ENCODE measurements at places on chromosomes 1 and 21.

GRCh38 chr1:50415235-50416149, 7.8 kb downstream of the DMRTA2 start:
- no peak for DNase-seq

DNA sequence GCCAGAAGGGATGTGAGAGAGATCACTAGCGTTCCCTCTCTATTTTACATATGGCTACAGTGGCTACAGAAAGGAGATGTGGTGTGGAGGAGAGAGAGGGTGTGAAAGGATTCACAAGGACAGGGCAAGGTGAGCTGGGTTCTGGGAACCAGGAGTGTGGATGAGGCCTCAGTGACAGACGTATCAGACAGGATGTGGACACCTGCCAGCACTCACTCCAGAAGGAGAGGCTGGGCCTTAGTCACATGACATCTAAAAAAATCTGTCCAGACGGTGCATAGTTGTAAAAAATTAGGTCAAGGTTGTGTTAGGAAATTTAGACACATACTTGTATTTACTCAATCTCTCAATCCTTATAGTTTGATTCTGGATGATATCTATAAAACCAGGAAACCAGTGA, 10.6 kb downstream of the TRIM67 start:
- no peak for DNase-seq

GRCh38 chr1:192530254-192530653, 45.3 kb upstream of the RGS1 start:
- no peak for DNase-seq

- DNase-seq: no peak
Measured at GRCh38 chr1:77540501-77541161, 141.8 kb downstream of the ZZZ3 start.

DNA sequence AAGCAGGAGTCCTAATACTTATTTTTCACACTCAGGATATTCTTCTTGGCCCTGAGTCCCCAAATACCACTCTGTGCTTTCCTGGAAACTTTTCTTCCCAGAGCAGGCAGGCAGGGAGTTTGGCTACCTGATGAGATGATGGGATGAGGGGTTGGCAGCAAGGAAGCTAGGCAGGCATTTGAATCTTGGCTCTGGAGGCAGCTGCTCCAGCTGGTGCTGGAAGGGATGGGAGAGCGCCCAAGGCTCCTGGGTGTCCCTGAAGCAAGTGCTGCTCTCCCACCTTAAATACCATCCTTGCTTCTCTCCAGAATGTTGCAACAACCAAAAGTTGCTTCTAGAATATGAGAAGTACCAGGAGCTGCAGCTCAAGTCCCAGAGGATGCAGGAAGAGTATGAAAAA, 48.0 kb upstream of the TMEM125 start:
- DNase-seq: no peak

DNA sequence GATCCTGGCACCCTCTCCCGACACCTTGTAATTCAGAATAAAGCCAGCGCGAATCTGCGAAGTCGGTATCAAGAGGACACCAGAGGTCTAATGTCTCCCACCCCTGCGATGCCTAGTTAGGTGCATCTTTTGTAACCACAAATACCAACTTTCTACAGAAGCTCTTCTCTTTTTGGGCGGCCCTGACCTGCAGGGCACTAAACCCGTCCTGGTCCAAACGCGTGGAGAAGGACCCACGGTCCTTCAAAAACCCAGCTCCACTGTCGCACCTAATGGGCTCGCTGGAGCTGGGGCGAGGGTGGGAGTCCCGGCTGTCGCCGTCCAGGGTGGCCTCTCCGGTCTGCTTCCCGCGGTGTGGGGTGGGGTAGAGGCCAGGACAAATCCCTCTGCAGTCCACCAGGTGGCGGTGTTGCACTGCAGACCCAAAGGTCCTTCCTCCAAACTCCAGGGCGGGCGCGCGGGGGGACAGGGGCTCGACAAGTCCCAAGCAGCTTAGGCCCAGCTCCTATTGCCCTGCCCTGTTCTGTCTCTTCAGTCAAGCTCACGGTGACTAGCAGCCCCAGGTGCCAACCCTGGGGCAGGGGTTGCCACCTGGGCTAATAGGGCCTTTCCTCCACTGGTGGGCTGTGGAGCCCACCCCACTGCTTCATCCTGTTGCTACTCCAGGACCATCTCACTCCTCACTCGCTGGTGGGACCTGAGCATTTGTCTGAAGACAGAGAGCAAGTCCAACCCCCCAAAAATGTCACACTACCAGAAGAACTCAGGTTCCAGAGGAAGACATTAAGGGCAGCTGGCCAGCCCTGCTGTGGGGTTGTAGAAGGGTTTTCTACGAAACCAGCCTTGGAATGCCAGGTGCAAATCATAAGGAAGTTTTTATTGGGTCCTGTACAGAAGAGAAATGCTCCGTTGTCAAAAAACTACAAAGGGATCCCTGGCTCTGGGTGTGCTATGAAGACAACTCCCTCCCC, 2.8 kb downstream of the HES3 start:
- peak; percentile 89 for DNase-seq

DNA sequence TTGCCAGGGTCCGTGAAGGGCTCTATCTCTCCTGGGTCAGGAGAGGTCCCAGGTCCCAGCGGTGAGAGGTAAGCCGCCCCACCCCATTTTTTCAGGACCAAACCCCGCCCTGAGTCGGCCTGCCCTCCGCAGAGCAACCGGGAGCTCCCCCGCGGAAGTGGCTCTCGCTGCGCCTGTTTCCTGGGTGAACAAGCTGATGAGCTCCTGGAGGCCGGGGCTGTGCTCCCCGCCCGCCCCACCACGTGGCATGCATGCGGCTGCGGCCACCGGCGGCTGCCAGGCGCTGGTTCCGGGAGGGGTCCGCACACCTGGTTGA, 32.0 kb downstream of the ZBTB17 start:
- DNase-seq: no peak

- DNase-seq: peak; percentile 29
Measured at GRCh38 chr1:42946120-42946898, 12.4 kb downstream of the SLC2A1 start.

DNA sequence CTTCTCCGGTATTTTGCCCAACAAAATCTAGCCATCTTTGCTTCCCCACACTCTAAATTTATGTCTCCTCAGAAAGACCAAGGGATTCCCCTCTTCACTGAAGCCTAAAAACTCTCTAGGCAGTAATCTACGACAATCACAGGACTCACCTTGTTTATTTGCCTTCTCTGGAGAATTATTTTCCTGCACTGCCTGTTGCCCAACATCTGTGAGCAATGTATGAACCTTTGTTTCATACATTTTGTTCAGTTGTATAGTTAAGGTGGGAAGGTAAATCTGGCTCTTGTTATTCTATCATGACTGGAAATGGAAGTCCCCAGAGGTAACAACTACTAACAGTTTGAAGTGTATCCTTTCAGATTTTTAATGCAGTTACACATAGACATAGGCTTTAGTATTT, 2.2 kb downstream of the COPA start:
- DNase-seq: no peak

DNA sequence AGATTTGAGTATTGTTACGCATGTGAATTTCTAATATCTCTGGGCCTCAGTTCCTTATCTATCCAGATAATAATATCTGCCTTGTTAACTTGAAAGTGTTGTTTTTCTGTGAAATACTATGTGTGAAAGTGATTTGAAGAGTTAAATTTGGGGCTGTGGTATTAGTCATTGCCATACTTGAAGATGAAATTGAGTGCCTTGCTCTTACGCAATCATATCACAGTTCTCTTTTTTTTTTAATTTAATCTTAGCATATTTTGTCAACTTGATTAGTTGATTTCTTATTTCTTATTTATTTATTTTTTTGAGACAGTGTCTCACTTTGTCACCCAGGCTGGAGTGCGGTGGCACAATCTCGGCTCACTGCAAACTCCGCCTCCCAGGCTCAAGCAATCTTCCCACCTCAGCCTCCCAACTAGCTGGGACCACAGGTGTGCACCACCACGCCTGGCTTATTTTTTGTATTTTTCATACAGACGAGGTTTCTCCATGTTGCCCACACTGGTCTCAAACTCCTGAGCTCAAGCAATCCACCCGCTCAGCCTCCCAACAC, 31.0 kb downstream of the AGO4 start:
- DNase-seq: no peak

GRCh38 chr21:42294273-42294880, 20.8 kb downstream of the TFF3 start:
- DNase-seq: no peak

DNA sequence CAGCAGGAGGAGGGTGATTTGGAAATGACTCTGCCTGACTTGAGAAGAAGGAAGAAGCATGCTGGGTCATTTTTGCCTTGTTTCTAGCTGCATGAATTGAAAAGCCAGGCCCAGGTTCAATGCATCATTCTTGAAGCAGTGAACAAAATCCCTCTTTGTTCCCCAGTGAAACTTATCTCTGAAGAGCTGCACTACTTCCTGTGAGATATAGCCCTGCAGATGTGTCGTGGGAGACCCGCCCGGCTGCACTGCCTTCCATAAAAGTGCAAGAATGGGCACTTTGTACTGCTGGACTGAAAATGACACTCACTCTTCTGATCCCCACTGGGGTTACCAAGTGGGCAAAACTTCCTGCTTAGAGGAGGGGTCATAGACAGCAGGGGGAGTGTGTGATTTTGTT, 249.2 kb upstream of the NFIA start:
- no peak for DNase-seq

DNA sequence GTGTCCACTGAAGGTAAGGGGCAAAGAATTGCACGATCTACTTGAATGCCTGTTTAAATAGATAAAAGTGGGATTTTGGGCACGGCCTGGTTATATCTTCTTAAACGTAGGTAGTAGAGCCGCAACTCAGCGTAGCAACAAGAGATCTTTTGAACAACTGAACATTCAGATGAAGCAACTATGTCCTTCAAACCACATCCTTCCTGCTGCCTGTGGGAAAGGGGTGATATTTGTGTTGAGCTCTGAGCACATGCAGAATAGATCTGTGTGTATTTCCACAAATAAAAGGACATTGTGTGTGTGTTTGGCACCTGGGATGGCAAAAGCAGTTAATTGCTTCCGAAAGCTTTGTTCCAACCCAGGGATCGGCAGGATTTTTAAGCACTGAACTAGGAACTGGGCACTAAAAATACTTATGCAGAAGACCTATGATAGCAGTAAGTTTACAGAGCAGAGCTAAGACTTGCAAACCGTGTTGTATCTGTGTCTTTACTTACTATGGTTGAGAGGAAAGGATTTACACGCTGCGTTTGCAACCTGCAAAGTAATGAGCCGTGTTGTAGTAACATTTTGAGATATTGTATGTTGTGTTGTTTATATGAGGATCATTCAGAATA, 333.4 kb downstream of the CHRM3 start:
- DNase-seq: no peak

DNA sequence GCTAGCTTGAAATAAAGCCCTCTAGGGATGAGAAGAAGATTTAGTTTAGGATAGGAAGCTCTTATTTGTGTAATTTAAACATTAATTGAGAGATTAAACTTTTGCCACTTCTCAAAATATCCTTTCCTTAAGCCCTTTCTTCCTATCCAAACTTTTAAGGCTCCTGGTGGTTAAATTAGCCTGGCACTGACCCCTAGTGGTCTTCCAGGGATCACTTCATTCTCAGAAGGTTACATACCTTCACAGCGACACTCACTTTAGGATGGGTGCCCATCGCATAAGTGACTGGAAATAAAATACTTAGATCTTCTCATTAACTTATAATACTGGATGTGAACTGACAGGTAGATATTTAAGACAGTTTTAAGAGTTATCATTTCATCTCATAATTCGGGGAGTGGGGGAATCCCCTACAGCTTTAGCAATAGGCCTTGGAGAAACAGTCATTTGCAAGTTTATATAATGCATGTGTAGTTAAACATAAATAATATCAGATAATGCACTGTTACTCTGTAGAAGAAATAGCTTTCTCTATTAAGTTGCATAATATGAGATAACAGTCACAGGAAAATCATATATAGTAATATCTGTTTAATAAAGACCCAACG, 7.4 kb downstream of the LHX9 start:
- no peak for DNase-seq

DNA sequence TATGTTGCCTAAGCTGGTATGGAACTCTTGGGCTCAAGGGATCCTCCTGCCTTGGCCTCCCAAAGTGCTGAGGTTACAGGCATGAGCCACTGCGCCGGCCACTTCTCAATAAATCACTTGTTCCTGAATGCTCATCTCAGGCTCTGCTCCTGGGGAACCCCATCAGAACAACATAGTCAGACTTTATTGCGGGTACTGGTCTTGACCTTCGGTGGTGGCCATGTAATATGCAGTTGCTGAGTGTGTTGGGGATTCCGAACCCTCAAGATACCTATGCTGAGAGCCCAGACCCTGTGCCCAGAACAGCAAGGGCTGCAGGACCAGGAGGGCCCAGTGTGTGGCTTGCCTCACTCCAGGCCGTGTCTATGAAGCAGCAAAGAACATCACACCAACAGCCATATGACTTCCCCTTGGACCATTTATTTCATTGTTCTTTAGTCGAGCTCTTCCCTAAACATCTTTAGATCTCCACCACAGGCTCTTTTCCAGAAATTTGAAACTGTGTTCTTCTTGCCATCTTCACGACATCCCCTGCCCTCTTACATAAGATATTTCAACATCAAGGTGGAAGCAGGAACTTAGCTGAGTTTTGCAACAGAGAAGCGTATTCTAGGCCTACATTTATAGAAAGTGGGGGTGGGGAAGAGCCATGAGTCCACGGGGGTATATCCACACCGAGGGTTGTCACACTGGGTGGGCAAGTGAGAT, 12.7 kb upstream of the SDHB start:
- DNase-seq: no peak

- DNase-seq: peak; percentile 87
Measured at GRCh38 chr1:172398970-172399755, 21.3 kb upstream of the C1orf105 start.

DNA sequence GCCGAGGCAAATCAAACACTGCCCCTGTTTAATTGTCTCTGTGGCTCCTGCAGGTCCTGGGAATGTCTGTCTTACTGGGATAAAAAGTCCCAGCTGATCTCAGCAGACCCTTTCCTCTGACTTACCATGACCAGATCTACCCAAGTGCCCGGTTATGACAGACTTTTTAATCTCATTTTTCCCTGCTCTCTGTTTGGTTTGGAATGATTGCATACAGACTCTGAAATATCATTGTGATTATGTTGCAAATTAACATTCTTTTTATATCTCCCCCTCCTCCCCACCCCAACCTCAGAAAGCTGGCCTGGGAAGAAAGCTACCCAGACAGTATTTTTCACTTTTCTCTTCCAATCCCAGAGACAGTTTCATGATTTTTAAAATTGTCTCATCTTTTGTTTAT, 16.3 kb downstream of the RAB7B start:
- DNase-seq: no peak

DNA sequence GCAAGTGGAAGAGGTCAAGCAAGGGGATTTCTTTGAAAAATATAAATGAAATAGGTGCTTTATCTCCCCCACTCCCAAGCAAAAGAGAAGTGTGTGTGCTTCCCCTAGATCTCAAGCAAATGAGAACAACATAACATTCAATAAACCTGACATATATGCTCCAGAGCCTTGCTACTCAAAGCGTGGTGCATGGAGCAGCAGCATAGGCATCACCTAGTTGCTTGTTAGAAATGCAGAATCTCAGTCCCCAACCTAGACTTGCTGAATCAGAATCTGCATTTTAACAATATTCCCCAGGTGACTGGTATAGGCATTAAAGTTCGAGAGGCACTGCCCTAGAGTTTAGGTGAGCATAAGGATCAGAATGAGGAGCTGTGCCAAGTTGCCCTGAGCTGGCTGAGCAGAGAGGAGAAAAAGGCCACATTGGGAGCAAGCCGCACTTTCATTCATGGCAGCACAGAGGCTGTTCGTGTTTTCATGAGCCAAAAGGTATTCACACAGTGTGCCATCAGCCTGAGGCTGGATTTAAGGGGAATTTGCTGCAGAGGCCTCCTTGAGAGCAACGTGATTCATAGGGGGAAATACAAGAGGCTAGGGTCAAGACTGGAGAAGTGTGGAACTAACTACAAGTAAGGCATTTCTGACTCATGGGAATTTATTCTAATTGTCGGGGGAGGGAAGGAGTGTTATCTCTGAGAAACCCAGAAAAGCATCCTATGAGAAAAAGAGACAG, 14.3 kb upstream of the LPAR3 start:
- no peak for DNase-seq

Data from left hindlimb (tissue), 1 donor.